ENCODE measurements at places on chromosomes 4 and X.

GRCh38 chr4:48116582-48116981, 17.5 kb downstream of the TXK start:
- no peak for DNase-seq

DNA sequence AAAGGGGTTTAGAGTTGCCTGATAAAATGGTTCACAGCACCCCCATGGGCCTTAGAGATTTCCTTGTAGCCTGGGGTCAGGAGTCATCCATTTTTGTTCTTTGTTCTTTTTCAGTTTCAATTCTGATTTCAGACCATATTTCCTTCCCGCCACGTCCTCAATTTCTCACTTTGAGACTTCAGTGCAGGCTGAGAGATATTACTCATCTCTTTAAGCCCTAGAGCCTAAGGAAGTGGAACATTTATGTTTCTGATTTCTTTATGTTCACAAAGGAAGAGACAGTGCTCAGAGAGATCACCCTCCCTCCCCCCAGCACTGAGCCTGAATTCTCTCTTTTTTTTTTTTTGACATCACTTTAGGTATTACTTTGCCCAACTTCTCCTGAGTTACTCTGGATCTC, 56.3 kb downstream of the MSN start:
- peak; percentile 43 for DNase-seq

- DNase-seq: no peak
Measured at GRCh38 chrX:97326456-97326855, 442.7 kb downstream of the RPA4 start.

DNA sequence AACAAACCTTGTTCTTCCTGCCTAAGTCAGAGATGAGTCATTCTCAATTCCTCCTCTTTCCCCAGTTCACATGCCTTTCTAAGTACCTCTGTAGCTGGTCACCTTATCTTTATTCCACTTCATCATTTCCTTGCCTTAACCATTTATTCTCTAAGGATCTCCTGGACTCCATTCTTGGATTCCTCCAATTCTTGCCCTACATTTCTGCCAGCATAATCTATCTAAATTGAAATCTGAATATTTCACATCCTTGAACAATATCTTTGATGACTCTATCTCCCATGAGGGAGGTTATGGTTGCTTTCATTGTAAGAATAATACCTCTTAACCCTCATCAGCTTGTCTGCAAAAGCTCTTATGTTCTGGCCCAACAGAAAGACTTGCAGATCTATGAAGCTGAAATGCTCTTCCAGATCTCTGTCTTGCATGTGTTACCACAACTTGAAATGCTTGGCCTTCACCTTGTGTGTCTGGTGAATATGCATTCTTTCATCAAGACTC, 28.6 kb upstream of the PDE5A start:
- DNase-seq: no peak

GRCh38 chr4:40672528-40673522, 43.2 kb upstream of the RBM47 start:
- peak; percentile 84 for DNase-seq

GRCh38 chrX:65587616-65588526, 53.3 kb upstream of the LAS1L start:
- no peak for DNase-seq

DNA sequence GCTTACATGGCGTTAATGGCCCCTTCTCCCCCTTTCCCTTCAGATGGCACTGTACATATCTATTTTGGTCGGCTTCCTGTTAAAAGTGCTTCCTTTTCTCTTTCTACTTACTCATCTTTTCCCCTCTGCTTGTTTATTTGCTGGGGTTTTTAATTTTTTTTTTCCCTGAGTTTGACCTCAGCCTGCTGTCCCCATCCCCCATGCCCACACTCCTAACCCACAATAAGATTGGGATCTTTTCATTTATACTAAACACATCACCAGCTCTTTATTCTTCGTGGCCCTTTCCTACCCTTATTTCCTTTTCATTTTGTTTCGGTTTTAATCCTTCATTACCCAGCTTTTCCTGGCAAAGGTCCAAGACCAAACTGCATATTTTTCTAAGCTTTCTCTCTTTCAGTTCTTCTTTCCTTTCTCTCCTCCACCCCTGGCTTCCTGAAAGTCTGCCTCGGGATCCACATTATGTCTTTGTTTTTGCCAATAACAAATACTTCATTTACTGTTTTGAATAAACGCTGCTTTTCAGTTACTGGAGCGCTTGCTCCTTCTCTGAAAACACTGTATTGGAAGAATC, 152.0 kb upstream of the USP9X start:
- peak; percentile 38 for DNase-seq

DNA sequence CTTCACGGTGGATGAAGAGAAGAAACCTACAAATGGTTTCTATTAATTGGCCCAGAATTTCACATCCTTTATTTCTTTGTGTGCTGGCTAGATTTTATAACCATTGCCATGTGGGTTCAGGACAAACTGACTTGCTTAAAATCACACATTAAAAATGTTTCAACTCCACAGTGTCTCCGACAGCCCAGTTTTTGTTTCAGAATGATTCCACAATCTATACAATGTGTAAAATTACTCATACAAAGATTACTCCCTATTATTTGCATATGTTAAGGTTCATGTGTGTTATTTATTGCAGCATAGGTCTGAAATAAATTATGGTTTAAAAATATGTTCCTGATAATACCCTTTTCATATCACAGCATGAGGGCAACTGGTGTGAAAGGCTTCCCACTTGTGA, 20.6 kb downstream of the DCHS2 start:
- DNase-seq: no peak

DNA sequence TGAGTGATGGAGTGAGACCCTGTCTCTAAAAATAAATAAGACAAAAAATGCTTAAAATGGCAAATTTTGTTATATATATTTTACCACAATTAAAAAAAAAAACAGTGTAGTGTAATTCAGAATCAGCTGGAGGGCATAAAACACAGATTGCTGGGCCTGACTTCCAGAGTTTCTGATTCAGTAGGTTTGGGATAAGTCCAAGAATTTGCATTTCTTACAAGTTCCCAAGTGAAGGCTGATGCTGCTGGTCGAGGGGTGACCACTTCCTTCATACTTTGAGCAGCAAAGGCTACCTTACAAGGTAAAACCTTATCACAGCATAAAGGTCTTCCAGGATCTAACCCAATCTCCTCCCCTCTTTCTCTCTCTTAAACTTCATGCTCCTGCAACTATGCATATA, 40.7 kb downstream of the KLHL8 start:
- no peak for DNase-seq

GRCh38 chrX:118355225-118355920, 9.5 kb downstream of the WDR44 start:
- DNase-seq: no peak

DNA sequence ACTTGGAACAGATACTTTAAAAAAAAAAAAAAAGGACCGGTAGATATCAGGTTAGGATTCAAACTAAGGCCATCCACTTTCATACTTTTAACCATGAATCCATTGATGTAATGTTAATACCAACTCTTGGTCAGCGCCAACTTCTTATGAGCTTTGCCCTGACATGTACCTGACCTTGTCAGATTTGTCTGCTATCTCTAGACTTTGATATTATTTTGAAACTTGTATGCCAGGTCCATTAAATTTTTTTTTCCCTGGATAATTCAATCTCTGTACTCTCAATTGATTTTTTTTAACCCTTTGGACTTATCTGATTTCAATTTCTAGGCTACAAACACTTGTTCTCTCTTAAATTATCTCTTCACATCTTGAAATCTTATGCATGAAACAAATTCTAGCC, 27.2 kb upstream of the UGT2B7 start:
- DNase-seq: no peak

- no peak for DNase-seq
Measured at GRCh38 chrX:13123857-13124345, 79.5 kb upstream of the FAM9C start.

GRCh38 chr4:2819244-2820215, 24.1 kb upstream of the ADD1 start:
- DNase-seq: no peak

- DNase-seq: no peak
Measured at GRCh38 chr4:26806331-26806730, 54.3 kb upstream of the STIM2 start.

- DNase-seq: no peak
Measured at GRCh38 chr4:55303760-55304165, 42.3 kb upstream of the SRD5A3 start.

GRCh38 chrX:72230290-72230689, 8.5 kb downstream of the ERCC6L start:
- DNase-seq: no peak

- DNase-seq: no peak
Measured at GRCh38 chr4:177047851-177048174, 255.1 kb upstream of the VEGFC start.

GRCh38 chr4:170247596-170247995, 157.8 kb upstream of the AADAT start:
- no peak for DNase-seq

DNA sequence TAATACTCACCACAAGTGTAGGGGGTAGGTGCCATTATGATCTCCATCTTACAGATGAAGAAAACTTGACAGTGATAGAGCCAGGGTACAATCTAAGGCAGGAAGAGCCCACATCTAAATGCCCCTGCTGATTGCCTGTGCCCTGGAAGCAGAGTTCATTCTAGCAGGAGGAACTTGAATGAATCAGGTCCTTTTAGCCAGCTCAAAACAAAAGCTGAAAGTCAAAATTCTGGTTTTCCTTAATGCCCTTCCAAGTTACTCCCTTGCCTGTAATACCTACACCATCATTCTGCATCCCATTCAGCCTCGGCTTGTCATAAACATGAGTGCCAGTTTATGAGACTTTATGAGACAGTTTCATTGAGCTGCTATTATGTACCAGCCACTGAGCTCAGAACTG, 89.6 kb downstream of the SCD5 start:
- DNase-seq: no peak

DNA sequence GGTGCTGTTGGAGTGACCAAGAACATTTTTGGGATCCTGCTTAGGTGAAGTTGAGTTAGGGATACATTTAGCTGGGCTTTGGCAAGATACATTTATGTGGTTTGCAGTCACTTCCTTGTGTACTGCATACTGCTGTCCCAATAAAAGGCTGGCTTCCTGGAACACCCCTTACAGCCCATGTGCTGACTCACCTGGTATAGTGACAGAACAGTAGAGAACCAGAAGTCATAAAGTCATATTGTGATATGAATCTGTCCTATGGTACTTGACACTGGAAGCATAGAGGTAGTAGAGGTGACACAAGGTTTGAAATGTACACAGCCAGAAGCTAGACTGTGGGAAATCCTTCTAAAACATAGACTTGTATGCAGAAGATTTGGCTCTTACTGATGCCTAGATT, 55.3 kb upstream of the SLC25A43 start:
- no peak for DNase-seq

DNA sequence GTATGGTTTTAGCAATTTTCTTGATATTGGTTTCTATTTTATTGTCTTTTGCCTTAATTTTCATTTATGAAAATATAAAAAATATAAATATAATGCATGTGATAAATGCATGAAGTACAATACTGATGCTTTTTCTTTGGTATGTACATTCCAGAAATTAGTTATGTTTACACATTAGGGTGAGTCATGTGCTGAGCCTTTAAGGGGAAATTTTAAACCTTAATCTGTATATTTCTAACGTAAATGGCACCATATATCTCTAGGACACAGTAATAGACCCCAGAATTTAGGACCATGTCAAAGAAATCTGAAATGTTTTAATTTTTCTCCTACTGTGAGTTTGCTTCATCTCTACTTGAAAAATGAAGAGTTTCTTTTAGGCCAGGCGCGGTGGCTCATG, 117.8 kb upstream of the SPRY1 start:
- DNase-seq: no peak

DNA sequence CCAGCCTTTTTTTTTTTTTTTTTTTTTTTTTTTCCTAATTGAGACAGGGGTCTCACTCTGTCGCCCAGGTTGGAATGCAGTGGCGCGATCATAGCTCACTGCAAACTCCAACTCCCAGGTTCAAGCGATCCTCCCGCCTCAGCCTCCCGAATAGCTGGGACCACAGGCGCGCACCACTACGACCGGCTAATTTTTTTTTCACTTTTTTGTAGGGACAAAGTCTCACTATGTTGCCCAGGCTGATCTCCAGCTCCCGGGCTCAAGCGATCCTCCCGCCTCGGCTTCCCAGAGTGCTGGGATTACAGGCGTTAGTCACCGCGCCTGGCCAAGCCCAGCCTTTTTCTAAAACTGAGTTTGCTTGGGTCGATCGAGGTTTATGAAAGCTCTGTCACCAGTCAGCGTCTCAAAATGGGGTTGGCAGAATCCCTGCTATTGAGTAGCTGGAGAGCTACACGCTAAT, 1.3 kb upstream of the OTUD5 start:
- no peak for DNase-seq

DNA sequence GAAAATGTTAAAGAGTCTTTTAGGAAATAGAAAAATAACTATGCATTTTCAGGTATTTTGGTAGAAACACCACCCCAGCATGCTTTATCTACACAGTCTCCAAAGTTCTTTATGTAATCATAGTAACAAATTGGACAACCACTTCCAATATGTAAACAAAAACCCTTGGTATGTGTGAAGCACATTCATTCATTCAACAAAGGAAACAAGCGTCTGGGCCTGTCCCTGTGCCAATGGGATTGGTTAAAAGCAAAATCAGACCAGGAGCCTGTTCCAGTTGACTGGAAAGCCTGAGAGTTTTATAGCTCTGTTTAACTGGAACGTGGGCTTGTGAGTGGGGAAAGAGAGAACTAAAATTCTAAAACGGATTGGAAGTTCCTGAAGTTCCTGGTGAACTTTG, 41.3 kb upstream of the TENM3 start:
- DNase-seq: no peak

DNA sequence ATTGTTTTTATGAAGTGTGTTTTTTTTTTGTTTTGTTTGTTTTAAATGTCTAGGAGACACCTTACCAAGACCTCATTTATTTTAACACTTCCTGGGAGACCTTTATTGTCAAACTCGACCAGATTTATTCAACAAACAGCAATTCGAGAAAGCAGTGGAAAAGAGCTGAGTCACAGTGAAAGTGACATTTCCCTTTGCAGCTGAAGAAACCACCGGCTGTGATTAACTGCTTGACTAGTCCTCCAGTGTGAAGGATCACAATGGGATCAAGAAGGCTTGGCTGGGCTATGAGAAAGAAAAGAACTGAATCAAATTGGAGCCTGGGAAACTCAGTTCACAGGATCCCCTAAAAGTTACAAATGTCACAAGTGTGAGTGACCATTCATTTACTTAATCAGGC, 11.9 kb upstream of the ADH7 start:
- DNase-seq: peak; percentile 20

- no peak for DNase-seq
Measured at GRCh38 chrX:47172971-47173792, 20.4 kb upstream of the UBA1 start.

DNA sequence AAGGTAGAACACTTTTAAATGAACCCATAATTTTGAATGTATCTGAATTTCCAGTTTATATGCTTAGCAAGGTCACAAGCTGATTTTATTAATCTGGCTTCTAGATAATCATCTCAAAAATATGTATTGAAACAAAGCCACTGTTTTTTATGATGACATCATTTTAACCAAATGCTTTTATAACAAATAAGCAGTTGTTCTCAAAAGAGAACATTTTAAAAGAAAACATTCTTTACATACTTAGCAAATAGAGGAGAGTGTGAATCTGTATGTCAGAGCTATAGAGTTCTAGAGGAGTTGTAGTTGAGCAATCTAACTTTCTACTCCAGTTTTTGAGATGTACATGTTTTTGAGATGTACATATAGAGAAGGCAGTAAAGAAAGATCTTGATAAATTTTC, 42.5 kb downstream of the LAMP2 start:
- DNase-seq: no peak

All from inflammatory macrophage treated with lipopolysaccharide for 1 hour (primary cell).